Chondrocyte (in vitro differentiated cells): ENCODE measurements at places on chromosomes 13 and 19. TPM values are rescaled to one million over a fixed set of nuclear protein-coding genes. Genes with fewer than 3 reads are reported as not detected.

FFAR1 gene
- not detected in 3 replicates for total RNA-seq

ZNF567 gene
- total RNA-seq: 4.9 to 6.9 TPM (median 6.4 TPM) in 3 replicates

FFAR3 gene
- not detected in 3 replicates for total RNA-seq

C19orf67 gene
- not detected in 3 replicates for total RNA-seq

LILRB3 gene
- not detected in 3 replicates for total RNA-seq

ZNF486 gene
- total RNA-seq: 4.4 to 5.5 TPM (median 5.2 TPM) in 3 replicates

DNA sequence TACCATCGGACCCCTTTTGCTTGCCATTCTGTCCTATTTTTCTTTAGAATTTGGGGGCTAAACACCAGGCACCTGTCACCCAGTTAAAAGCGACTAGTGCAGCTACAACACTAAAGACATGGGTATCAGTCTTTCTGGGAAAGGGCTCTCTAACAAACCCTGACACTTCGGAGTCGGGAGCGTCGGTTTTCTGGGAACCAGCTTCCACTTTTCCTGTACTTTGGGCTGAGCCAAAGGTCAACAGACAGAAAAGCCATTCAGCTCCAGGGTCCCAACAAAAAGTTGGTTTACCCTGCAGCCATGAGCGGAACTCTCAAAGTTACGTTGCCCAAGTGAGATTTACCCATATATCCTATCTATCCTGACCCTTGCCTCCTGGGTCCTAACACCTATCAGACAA, 337.0 kb upstream of the SLITRK5 start:
- H3K4me1 ChIP-seq: peaks cover 6% of the 10 kb centered on the region
- no peak for DNase-seq
- no peaks in the 10 kb centered on the region for H3K36me3 ChIP-seq

DNA sequence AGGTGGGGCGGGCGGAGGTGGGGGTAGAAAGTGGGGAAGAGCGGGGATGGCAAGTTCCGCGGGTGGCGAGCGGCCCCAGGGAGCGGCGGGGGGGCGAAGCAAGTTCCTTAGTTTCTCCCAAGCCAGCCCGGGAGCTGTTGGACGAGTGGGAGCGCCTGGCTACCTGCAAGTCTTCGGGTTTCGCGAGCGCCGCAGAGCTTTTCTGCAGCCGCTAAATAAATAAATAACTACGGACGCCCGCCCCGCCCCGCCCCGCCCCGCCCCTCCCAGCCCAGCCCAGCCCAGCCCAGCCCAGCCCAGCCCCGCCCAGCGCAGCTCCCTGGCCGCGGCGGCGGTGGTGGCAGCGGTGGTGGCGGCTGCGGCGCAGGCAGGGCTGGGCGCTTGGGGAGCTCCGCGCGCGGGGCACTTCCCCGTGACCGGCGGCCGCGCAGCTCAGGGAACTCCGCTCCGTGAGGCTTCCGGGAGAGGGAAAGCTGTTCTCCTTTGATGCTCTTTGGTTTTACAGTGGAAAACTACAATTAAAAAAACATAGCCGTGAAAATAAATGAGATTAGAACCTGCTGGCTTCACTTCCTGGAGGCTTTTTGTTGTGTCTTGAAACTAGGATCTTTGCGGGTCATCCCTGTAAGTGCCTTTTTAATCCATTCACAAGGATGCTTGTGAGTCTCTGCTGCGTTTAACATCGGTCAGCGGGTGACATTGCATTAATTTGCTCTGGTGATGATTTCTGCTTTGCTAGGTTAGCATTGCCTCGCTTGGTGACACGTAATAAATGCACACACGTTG, at the start of gene UBE2L5:
Gene UBE2L5 (plus strand): TSS at position 440 of the 786 bp plus-strand sequence. CDS start 5,498 bp downstream, outside the sequence.
- DNase-seq: no peak
- H3K4me1 ChIP-seq: peaks cover 12% of the 10 kb centered on the region
- peak within 1 kb of the TSS; percentile 81 for H3K4me3 ChIP-seq
- H3K27me3 ChIP-seq: no peaks in the 10 kb centered on the region

DNA sequence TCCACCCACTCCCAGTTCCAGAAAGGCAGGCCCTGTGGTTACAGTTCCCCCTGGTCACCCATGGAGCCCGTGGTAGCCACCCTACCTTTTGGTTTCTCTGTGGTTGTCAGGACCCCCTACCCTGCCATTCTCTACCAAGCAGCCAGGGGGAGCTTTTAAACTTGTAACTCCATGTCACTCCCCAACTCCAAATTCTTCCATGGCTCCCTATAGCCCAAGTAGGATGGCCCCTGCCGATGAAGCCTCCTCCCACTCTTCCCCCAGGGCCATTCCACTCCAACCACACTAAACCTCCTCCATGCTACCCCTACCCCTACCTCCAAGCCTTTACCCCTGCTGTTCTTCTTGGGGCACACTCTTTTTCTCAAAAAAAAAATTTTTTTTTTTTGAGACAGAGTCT, 2.2 kb downstream of the S1PR2 start:
- H3K4me3 ChIP-seq: peak overlapping the region; percentile 15
- H3K4me1 ChIP-seq: peaks cover 13% of the 10 kb centered on the region
- no peaks in the 10 kb centered on the region for H3K27me3 ChIP-seq
- peak overlapping the region; percentile 45 for H3K27ac ChIP-seq
- peaks cover 5% of the 10 kb centered on the region for H3K36me3 ChIP-seq

- no peak for DNase-seq
- H3K27ac ChIP-seq: no peak overlapping the region
- peaks cover 61% of the 10 kb centered on the region for H3K4me1 ChIP-seq
- H3K27me3 ChIP-seq: peaks cover 21% of the 10 kb centered on the region
- H3K36me3 ChIP-seq: peaks cover 8% of the 10 kb centered on the region
Measured at GRCh38 chr19:13018035-13018914, 23.0 kb downstream of the NFIX start.

DNA sequence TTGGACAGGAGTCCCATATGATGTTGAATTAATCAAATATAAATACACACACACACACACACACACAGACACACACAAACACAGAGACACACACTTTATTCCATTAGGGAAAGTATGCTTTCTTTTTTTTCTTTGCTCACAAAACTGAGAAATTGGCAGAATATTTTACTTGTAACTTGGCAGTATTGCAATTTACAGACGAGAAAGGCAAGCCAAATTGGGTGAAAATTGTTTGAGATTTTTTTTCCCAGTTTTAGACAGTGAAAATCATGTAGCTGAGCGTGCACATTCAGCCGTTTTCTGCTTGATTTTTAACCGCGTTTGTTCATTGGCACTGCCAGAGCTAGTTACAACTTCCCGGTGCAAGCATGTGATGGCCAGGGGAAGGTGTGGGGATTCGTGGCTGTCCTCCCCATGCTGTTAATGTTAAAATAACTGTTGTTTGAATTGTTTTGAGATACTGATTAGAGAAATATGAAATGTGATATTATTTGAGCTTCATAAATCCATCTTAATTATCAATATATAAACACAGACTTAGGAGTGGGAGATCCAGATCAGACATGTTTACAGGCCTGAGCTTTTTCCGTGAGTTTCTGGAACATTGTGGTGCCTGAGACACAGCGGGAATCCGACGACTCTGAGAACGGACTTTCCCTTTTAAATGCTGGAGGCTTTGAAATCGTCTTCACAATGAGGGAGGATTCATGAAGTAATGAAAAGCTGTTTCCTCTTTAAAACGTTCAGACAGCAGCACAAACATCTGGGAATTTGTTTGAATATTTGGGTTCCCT, 125.5 kb downstream of the KCNRG start:
- no peak overlapping the region for H3K4me3 ChIP-seq
- no peaks in the 10 kb centered on the region for H3K27me3 ChIP-seq
- peaks cover 8% of the 10 kb centered on the region for H3K4me1 ChIP-seq
- no peak for DNase-seq

DNA sequence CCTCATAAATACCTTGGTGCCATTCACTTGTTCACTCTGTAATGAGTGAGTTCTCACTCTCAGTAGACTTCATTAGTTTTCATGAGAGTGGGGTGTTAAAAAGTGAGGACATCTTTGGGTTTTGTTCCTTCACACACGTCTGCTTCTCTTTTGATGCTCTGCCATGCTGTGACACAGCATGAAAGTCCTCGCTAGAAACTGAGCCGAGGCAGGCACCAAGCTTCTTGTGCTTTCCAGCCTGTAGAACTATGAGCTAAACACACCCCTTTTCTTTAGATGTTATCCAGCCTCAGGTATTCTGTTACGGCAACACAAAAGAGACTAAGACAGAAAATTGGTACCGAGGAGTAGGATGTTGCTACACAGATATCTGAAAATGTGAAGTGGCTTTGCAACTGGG, 43.7 kb downstream of the ALOX5AP start:
- H3K27ac ChIP-seq: no peak overlapping the region
- H3K4me3 ChIP-seq: no peak overlapping the region
- no peak for DNase-seq
- peaks cover 6% of the 10 kb centered on the region for H3K4me1 ChIP-seq

DNA sequence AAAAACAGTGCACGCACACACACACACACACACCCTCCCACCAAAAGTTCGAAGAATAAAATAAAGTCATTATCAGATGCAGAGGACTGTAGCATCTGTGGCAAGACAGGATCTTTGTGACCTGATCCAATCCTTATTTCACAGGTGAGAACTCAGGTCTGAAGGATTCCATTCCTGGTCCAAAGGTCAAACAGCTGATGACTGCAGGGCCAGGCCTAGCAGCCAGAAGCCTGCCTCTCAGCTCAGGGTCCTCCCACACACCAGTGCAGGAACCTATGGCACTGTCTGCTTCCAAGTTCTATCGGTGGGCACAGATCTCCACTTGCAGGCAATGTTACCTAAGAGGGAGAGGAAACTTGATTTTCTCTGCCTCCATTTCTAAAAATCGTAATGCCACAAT, 57.5 kb downstream of the SERP2 start:
- peaks cover 29% of the 10 kb centered on the region for H3K4me1 ChIP-seq
- no peak overlapping the region for H3K27ac ChIP-seq
- no peak overlapping the region for H3K4me3 ChIP-seq

DNA sequence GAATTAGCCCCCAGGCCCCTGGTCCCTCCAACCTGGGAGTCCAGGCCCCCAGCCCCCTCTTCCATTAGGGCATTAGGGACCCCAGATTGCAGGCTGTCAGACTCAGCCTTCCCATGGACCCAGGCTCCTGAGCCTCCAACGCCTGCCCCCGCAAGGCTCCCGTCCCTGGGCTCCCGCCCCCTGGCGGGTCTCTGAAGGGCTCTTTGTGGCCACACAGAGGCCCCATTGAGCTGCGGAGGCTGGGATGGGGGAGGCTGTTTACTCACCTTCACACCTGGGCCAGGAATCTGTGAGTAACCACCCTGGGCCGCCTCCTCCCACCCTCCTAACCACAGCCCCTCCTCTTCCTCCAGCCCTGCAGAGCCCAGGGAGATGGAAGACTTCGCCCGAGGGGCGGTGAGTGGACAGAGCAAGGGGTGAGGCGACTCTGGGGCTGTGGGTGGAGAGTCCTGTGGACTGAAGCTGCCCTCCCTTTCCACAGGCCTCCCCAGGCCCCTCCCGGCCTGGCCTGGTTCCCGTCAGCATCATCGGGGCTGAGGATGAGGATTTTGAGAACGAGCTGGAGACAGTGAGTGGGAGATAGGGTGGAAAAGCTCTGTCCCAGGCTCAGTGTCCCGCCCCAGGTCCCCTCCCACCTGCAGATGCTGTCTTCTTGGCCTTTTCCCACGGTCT, 4.9 kb downstream of the ARHGEF1 start:
- peaks cover 27% of the 10 kb centered on the region for H3K4me1 ChIP-seq
- H3K27me3 ChIP-seq: no peaks in the 10 kb centered on the region
- DNase-seq: no peak
- peak overlapping the region; percentile 58 for H3K27ac ChIP-seq
- H3K36me3 ChIP-seq: peaks cover 7% of the 10 kb centered on the region

DNA sequence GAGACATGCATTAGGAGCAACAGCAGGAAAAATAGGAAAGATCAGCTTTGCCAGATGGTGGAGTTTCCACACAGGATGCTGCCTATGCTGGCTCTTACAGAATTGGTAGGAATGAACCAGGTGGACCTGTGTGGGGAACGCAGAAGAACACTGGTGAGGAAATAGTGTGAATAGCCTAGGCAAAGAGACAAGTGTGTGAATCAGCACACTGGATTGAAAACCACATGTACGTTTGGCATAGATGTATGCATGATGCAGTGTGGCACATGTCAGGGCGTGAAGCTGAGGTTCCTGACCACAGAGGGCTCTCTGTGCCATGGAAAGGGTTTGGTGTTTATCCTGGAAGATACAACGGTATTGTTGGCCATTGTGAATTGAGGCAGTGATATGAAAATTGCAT, 156.5 kb upstream of the SLC10A2 start:
- DNase-seq: no peak
- no peaks in the 10 kb centered on the region for H3K4me1 ChIP-seq
- H3K4me3 ChIP-seq: no peak overlapping the region
- no peak overlapping the region for H3K27ac ChIP-seq
- no peaks in the 10 kb centered on the region for H3K36me3 ChIP-seq
- H3K27me3 ChIP-seq: no peaks in the 10 kb centered on the region

DNA sequence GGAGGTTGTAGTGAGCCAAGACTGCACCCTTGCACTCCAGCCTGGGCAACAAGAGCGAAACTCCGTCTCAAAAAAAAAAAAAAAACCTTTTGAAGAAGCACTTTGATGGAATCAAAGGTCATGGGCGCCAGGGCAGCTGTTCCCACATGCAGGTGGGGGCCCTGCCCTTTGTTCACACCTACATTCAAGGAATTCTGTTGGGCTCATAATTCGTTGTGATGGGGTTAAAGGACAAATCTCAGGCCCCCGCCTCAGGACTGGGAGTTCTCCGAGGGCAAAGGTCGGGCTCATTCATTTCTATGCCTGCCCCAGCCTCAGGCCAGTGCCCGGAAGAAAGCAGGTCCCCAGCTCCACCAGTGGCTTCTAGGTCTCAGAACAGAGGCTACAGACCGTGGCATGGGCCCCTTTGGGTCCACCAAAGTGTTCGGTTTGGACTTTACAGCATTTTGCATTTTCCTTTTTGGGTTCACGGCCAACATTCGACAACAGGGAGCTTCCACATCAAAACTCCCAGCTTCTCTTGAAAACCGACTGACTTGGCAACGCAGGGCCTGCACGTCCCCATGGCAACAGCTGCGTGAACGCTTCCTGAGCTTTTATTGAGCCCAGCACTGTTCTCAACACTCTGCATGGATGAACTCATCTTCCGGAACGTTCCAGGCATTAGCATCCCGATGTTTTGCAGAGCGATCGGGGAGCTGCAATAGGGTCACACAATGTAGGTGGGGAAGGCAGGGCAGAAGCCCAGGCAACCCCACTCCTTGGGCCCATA, 10.1 kb upstream of the GTF2F1 start:
- no peak overlapping the region for H3K4me3 ChIP-seq
- DNase-seq: no peak
- no peaks in the 10 kb centered on the region for H3K36me3 ChIP-seq
- H3K4me1 ChIP-seq: no peaks in the 10 kb centered on the region

- H3K4me1 ChIP-seq: no peaks in the 10 kb centered on the region
- H3K27me3 ChIP-seq: no peaks in the 10 kb centered on the region
- no peaks in the 10 kb centered on the region for H3K36me3 ChIP-seq
- no peak for DNase-seq
- H3K4me3 ChIP-seq: no peak overlapping the region
Measured at GRCh38 chr13:60869225-60869624, 472.2 kb downstream of the TDRD3 start.

- peaks cover 44% of the 10 kb centered on the region for H3K4me1 ChIP-seq
- no peaks in the 10 kb centered on the region for H3K36me3 ChIP-seq
- no peaks in the 10 kb centered on the region for H3K27me3 ChIP-seq
- peak within 1 kb of the TSS; percentile 79 for H3K4me3 ChIP-seq
- H3K27ac ChIP-seq: peak within 1 kb of the TSS; percentile 85
Measured at GRCh38 chr19:2050991-2051772, at the start of gene MKNK2. MKNK2 (minus strand) TSS chr19:2051244; CDS start chr19:2050851, 393 bp downstream.

GRCh38 chr13:88919970-88920628, 1248.9 kb downstream of the SLITRK5 start:
- no peaks in the 10 kb centered on the region for H3K27me3 ChIP-seq
- no peak overlapping the region for H3K4me3 ChIP-seq
- no peaks in the 10 kb centered on the region for H3K4me1 ChIP-seq
- DNase-seq: no peak
- H3K36me3 ChIP-seq: no peaks in the 10 kb centered on the region

- no peak for DNase-seq
- H3K4me3 ChIP-seq: no peak overlapping the region
- no peaks in the 10 kb centered on the region for H3K36me3 ChIP-seq
- H3K27ac ChIP-seq: no peak overlapping the region
Measured at GRCh38 chr13:29993716-29994488, 143.5 kb upstream of the UBL3 start.
